ENCODE measurements at places on chromosomes 16 and 17. TPM values are rescaled to one million over a fixed set of nuclear protein-coding genes. Genes with fewer than 3 reads are reported as not detected.
A peak's percentile ranks its signal among the peaks of the same experiment; 100 is the strongest.

- H3K27ac ChIP-seq, result peak overlapping the region; percentile 95
- H3K4me3 ChIP-seq, result peak overlapping the region; percentile 63
- DNase-seq, result peak; percentile 69
- H3K36me3 ChIP-seq, result no peaks in the 10 kb centered on the region
Observed at GRCh38 chr17:76134911-76135809, 5.9 kb downstream of the FOXJ1 start.

GRCh38 chr17:16439303-16439791 is 24.0 kb downstream of the TRPV2 start:
- H3K27ac ChIP-seq, result peak overlapping the region; percentile 96
- DNase-seq, result no peak
- H3K36me3 ChIP-seq, result peaks cover 42% of the 10 kb centered on the region
- no peaks in the 10 kb centered on the region for H3K27me3 ChIP-seq
- peak overlapping the region; percentile 99 for H3K4me3 ChIP-seq

CSH1 gene
- not detected for total RNA-seq

OR1A1 gene
- not detected for total RNA-seq

DNA sequence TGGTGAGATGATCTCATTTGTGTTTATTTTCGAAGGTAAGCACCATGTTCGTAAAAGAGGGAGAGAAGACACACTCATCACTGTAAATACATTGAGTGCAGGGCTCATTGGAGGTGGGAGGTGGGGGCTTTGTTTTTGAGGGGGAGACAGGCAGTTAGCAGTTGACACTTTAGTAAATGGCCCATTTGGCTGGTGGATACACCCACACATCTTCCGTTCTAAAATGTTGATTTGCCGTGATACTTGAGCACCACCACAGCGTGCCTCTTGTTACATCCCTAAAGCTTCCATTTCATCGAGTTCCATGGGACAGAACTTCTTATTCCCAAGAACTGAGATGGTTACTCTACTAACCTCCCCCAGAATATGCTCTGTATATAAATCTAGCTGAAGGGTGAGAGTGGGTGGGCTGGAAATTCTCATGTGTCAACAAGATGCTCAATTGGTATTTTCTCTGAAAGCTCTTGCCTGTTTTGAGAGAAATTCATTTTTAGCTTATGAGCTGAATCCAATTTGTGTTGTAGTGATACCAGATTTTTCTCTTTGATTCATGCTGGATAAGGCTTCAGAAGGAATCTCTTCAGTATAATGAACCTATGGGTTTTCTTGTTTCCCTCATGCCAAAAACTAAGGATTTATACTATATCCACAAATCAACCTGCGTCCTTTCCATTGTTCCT is 314.3 kb downstream of the RBFOX1 start:
- DNase-seq, result no peak
- peaks cover 12% of the 10 kb centered on the region for H3K36me3 ChIP-seq
- H3K4me1 ChIP-seq, result peaks cover 33% of the 10 kb centered on the region
- peaks cover 9% of the 10 kb centered on the region for H3K27me3 ChIP-seq
- H3K4me3 ChIP-seq, result no peak overlapping the region

- H3K4me1 ChIP-seq, result peaks cover 11% of the 10 kb centered on the region
- H3K27me3 ChIP-seq, result no peaks in the 10 kb centered on the region
- no peak for DNase-seq
- no peak overlapping the region for H3K4me3 ChIP-seq
- H3K36me3 ChIP-seq, result no peaks in the 10 kb centered on the region
- 0 out of 2 replicates have a peak overlapping the region, but pooled peaks have one; percentile 53 for H3K27ac ChIP-seq
Observed at GRCh38 chr17:41657176-41657754, 31.4 kb upstream of the EIF1 start.

DNA sequence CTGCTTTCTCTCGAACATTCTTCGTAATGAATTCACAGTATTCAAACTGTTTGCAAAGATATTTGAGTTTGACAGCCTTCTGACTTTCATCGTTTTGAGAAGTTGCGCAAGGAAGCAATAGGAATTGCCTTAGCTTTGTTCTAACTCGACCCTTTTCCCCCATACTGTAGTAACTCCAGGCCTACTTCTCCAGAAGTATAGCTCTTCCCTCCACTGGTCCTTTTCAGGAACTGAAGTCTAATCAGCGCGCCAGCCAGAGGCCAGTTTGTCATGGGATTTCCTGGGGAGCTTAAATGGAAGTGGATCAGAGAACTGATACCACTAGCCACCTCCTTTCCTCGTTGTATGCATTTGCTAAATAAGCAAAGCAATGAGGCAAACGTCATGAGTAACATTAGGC is 27.9 kb downstream of the CDR2 start:
- H3K27me3 ChIP-seq, result no peaks in the 10 kb centered on the region
- H3K4me3 ChIP-seq, result no peak overlapping the region
- peak overlapping the region; percentile 16 for H3K27ac ChIP-seq
- no peaks in the 10 kb centered on the region for H3K4me1 ChIP-seq
- H3K36me3 ChIP-seq, result peaks cover 60% of the 10 kb centered on the region
- no peak for DNase-seq

KRT9 gene
- total RNA-seq, result not detected

GRCh38 chr17:45277216-45277849 is 15.4 kb upstream of the SPATA32 start:
- DNase-seq, result peak; percentile 96
- no peaks in the 10 kb centered on the region for H3K27me3 ChIP-seq
- peaks cover 12% of the 10 kb centered on the region for H3K4me1 ChIP-seq
- no peak overlapping the region for H3K4me3 ChIP-seq
- no peak overlapping the region for H3K27ac ChIP-seq

CD300LB gene
- not detected for total RNA-seq
